ENCODE measurements at places on chromosomes 12 and 14.

DNA sequence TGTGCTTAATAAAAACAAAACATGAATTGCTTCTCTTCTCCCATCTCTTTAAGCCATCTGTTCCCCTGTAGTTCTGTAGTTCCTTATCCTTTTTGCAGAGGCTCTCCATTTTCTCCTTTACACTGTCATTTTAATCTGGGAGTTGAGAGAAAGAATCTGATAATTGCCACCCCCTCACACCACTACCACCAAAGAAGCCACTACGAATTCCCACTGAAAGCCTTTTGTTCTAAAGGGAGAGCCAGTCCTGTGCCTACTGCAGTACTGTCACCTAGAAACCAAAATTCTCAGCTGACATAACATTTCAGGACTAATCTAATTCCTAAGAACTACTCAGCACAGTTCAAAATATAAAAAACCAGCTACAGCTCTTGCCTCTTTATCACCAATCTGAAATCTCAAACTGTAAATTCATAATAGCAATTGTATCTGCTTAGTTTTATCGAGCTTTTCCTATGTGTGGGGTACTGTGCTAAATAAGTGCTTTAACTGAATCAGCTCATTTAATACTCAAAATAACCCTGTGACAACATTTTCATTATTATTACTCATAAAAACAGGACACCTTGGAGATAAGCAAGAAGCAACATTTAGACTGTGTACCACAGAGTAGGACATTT, 72.4 kb downstream of the SPPL3 start:
- DNase-seq = no peak

GRCh38 chr12:114480337-114481199, 74.6 kb upstream of the TBX5 start:
- DNase-seq = no peak

DNA sequence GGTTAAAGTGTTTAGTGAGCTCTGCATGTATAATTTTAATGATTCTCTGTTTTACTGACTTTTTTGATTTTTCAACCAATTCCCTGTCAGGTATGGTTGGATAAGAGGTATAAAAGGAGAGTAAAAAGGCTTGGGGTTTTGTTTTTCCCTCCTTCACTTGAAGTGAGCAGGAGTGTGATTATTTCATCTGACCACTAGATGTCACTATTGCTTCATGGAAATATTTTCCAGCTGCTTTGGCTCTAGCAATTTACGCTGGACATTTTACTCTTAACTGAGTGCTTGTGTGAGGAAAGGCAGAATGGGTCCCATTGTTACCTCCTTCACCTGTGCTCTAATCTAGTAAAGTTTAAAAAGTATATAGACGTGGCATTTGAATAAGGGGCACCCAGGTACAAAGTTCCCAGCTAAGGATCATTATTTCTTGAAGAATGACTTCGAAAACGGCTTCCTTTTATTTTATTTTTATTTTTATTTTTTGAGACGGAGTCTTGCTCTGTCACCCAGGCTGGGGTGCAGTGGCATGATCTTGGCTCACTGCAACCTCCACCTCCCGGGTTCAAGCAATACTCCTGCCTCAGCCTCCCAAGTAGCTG, 66.5 kb downstream of the TBC1D30 start:
- peak; percentile 65 for DNase-seq

- DNase-seq = peak; percentile 15
Measured at GRCh38 chr14:25237845-25238244, 187.9 kb upstream of the STXBP6 start.

DNA sequence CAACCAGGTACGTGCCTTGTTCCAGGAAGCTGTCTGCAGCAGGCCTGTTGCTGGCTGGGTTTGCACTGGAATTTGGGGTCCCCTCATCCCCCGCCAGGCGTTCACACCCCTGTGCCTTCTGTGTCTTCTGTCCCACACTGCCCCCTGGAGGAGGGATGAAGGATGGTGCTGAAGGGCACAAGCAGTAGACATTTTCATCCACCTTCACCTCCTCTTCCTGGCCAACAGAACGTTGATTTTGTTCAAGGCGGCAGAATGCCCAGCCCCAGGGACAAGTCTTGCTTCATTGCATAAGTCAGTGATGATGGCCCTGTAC, 122.1 kb downstream of the CALM1 start:
- DNase-seq = no peak

DNA sequence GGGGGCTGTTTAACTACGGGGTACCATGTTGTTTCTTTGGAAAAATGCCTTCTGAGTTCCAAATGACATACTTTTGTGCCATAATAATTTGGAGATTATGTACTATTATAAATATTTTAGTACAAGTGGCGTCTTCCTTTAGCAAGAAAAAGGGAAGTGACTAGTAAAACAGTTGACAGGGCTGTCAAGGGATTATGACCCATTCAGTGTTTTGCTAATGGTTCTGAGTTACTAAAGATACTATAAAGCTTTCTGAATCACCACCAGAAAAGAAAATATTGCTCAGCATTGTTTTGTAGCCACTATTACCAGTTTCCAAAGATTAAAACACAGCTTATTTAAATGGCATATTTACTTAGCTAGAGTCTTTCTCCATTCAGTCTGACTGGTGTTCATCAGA, 334.9 kb downstream of the SNAPC1 start:
- no peak for DNase-seq

DNA sequence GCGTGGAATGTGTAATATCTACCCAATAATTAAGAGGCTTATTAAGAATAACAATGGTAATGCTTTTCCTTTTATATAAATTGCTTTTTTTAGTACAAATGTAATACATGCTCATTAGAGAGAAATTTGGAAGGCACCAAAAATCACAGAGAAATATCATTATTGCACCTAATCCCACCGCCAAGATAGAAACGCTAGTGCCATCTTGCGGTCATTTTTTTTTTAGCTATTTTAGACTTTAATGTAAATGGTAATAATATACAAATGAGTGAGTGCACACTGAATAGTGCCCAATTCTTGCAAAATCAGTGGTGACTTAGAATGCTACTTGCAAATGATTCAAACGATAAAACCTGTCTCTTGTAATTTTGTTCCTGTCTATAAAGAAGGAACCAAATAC, 576.8 kb upstream of the TMEM132C start:
- no peak for DNase-seq

GRCh38 chr12:98182821-98183220, 332.6 kb upstream of the TMPO start:
- DNase-seq = peak; percentile 26

DNA sequence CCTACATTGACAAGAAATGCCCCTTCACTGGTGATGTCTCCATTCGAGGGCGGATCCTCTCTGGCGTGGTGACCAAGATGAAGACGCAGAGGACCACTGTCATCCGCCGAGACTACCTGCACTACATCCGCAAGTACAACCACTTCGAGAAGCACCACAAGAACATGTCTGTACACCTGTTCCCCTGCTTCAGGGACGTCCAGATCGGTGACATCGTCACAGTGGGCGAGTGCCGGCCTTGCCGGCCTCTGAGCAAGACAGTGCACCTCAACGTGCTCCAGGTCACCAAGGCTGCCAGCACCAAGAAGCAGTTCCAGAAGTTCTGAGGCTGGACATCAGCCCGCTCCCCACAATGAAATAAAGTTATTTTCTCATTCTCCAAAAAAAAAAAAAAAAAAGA, 2.8 kb downstream of the GOLGA3 start:
- DNase-seq = no peak

- DNase-seq = no peak
Measured at GRCh38 chr12:88496891-88497371, 83.3 kb downstream of the KITLG start.

DNA sequence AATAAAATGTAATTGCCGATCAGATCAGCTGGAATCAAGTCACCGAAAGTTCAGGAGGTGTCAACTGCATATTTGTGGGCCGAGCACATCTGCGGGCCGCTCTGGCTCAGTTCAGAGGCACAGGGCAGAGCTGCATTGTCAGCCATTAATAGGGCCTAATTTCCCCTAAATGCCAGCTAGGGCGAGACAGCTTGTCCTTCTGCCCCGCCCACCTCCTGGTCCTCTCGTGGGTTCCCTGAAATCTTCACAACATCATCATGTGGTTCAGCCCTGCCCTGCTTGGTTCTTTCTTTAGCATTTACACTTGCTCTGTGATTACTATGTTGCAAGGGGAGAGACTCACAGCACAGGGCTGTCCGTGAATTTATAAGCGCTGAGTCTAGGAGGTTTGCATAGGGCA, 148.9 kb downstream of the CHST11 start:
- DNase-seq = no peak

DNA sequence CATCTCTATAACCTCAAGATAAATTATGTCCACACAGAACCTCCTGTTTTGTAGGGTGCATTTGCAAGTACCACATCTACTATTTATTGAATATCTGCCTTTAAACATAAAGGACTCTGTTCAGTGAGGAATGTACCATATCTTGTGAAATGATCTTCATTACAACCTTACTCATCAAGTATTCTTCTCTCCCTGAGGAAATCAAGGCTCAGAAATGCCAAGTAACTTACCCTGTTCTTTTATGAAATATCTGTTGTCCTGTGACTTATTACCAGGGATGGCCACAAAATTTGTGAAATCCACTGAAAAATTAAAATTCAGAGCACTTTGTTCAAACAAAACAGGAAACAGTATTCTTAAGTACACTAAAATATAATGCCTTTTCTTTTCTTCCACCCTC, 366.7 kb downstream of the GALC start:
- no peak for DNase-seq

DNA sequence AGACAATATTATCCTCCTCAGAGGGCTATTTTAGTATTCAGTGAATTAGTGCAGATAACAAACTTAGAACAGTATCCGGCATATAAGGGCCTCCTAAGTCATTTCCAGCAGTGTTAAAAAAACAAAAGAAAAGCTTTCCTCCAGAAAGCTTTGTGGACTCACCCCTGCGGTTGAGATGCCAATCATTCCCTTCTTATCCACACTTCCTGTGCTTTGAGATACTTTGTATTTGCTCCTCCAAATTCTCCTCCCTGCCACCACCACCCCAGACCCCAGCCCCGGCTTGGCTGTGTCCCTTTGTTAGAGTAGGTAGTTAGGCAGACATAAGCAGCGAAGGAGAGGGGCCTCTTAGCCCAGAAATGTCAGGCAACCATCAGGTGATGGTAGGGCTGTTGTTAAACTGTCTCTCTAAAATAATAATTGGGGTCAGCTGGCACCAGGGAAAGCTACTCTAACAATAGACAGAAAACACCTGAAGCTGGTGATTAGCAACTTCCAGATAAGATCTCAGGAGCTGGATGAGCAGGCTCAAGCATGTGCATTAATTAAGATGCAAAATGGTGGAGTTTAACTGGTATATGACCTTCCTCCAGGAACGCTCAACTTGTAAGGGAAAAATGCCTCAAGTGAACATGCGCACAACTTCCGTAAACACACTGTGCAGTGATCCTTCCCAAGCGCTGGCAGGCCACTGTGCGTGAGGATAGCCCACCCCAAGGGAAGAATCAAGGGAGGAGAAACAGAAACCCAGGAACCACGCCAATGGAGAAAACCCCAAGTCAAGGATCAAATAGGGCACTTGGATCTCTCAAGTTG, 152.1 kb upstream of the EEA1 start:
- no peak for DNase-seq

- DNase-seq = no peak
Measured at GRCh38 chr12:1130164-1130563, 139.1 kb downstream of the ERC1 start.

- DNase-seq = no peak
Measured at GRCh38 chr12:51188359-51189051, 15.6 kb upstream of the TFCP2 start.

GRCh38 chr14:51681411-51681810, 29.7 kb downstream of the FRMD6 start:
- no peak for DNase-seq

GRCh38 chr14:89911010-89911919, 43.3 kb downstream of the EFCAB11 start:
- no peak for DNase-seq

GRCh38 chr12:2560356-2560755, 234.4 kb upstream of the FKBP4 start:
- no peak for DNase-seq

GRCh38 chr14:101789222-101789621, 27.7 kb downstream of the PPP2R5C start:
- no peak for DNase-seq

DNA sequence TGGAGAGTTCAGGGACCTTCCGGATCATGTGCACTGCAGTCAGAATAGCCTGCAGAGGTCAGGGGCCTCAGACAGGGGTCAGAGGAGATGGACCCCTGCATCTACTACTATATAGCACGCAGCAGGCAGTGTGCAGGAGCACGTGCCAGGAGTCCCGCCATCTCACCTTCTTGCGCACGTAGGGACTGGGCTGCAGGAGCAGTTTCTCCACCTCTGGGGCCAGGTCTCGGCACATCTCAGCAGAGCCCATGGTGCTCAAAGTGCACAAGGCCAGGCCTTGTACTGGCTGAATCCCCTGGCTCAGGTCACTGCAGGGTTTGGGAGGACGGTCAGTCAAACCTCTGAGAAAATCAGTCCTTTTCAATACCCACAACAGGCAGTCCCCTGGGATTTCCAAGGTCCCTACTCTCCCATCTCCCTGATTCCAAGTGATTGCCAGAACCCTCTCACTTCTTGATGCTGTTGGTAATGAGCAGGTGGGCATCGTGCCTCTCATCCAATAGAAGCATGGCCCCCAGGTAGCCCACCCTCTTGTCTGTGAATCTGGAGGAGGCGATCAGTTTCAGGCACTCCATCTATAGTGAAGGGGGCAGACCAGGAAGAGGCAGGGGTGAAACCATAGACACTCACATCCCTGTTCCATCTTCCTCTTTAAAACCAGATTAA, 1.3 kb downstream of the AP1G2 start:
- no peak for DNase-seq

DNA sequence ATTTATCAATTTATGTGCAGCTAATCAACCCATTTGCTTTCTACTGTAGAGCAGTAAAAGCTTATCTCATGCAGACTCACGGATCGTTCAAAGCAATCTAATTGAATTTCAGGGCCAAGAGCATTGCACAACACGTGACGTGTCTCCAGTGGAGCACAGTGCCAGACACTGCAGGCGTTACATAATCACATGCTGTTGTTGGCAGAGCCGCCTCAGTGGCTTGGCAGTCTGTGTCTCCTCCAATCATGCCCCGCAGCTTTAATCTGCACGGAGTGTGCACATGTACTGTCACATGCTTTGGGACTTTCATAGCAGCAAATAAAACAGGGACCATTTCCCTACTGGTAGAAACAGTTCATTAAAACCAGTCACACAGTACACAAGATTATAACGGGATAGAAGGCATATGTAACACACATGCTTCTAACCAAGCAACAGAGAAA, 309.3 kb downstream of the ITPR2 start:
- DNase-seq = no peak

- no peak for DNase-seq
Measured at GRCh38 chr12:42804928-42805327, 215.4 kb upstream of the PRICKLE1 start.

- no peak for DNase-seq
Measured at GRCh38 chr12:74586251-74586650, 48.6 kb downstream of the ATXN7L3B start.

- no peak for DNase-seq
Measured at GRCh38 chr14:53714495-53715192, 242.0 kb downstream of the BMP4 start.

GRCh38 chr12:68913682-68914081, 19.3 kb downstream of the CPM start:
- no peak for DNase-seq

Measured in NCI-H748 treated with DMSO at 0.1 percent for 48 hours (cell line).